ENCODE measurements at places on chromosomes 2 and 18. TPM values are rescaled to one million over a fixed set of nuclear protein-coding genes. Genes with fewer than 3 reads are reported as not detected.

- H3K4me3 ChIP-seq, result peak overlapping the region; percentile 79
- DNase-seq, result peak; percentile 61
- no peaks in the 10 kb centered on the region for H3K36me3 ChIP-seq
- peaks cover 39% of the 10 kb centered on the region for H3K4me1 ChIP-seq
- H3K27ac ChIP-seq, result peak overlapping the region; percentile 83
These were observed 86.8 kb downstream of the RBMS1 start for GRCh38 chr2:160406591-160407392.

DNA sequence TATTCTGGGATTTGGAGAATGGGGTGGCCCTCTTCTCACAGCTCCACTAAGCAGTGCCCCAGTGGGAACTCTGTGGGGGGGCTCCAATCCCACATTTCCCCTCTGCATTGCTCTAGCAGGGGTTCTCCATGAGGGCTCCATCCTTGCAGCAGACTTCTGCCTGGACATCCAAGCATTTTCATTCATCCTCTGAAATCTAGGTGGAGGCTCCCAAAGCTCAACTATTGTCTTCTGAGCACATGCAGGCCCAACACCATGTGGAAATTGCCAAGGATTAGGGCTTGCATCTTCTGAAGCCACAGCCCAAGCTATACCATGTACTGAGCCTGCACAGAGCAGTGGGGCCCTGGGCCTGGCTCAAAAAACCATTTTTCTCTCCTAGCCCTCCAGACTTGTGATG, 162.4 kb upstream of the CWC22 start:
- no peaks in the 10 kb centered on the region for H3K36me3 ChIP-seq
- no peaks in the 10 kb centered on the region for H3K4me1 ChIP-seq
- DNase-seq, result no peak
- no peak overlapping the region for H3K4me3 ChIP-seq
- H3K27me3 ChIP-seq, result no peaks in the 10 kb centered on the region
- H3K27ac ChIP-seq, result no peak overlapping the region

DNA sequence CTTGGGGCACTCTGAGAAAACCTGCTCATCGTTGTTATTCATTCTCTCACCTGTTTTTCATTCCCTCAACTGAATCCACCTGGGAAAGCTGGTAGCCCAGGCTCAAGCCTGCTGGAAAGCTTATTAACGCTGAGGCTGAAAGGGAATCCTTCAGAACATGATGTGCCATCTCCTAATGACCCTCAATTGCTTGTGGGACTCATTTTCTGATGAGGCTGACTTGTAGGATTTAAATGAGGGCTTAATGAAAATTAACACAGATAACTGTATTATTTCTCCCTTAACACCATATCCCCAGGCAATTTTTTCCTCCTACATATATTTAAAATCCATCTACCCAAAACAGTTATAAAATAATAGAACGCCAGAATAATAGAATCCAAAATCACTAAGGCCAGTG, 162.7 kb upstream of the ACAA2 start:
- H3K4me1 ChIP-seq, result peaks cover 18% of the 10 kb centered on the region
- no peaks in the 10 kb centered on the region for H3K36me3 ChIP-seq
- no peak overlapping the region for H3K4me3 ChIP-seq
- H3K27ac ChIP-seq, result no peak overlapping the region
- DNase-seq, result no peak

- H3K27me3 ChIP-seq, result no peaks in the 10 kb centered on the region
- DNase-seq, result no peak
- H3K27ac ChIP-seq, result no peak overlapping the region
- no peaks in the 10 kb centered on the region for H3K36me3 ChIP-seq
These were observed 198.4 kb upstream of the NT5C1B start for GRCh38 chr2:18787726-18788125.

DNA sequence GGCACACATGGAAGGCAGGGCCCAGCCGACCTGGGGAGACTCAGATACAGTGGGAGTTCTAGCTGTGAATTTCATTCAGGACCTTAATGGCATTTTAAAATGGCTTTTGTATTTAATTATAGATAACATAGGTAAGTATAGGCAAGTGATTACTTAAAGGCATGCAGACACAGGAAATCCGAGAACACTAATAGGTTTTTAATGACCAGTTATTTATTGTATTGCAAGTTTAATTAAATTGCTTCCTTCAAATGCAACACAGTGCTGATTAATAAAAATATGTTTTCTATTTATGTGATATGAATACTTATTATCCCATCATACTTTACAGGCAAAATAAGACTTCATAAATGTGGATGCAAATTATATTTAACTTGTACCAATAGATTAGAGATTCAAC, 19.7 kb upstream of the SH3RF3 start:
- H3K4me3 ChIP-seq, result no peak overlapping the region
- H3K4me1 ChIP-seq, result no peaks in the 10 kb centered on the region
- H3K27ac ChIP-seq, result no peak overlapping the region
- H3K27me3 ChIP-seq, result no peaks in the 10 kb centered on the region
- no peak for DNase-seq

- no peaks in the 10 kb centered on the region for H3K27me3 ChIP-seq
- H3K4me1 ChIP-seq, result peaks cover 7% of the 10 kb centered on the region
- H3K4me3 ChIP-seq, result no peak overlapping the region
- H3K36me3 ChIP-seq, result no peaks in the 10 kb centered on the region
These were observed 34.7 kb downstream of the RBKS start for GRCh38 chr2:27855476-27855875.

- peak overlapping the region; percentile 85 for H3K4me3 ChIP-seq
- DNase-seq, result no peak
- peak overlapping the region; percentile 92 for H3K27ac ChIP-seq
- no peaks in the 10 kb centered on the region for H3K27me3 ChIP-seq
These were observed 657 bp downstream of the ARL6IP6 start for GRCh38 chr2:152718909-152719645.

DNA sequence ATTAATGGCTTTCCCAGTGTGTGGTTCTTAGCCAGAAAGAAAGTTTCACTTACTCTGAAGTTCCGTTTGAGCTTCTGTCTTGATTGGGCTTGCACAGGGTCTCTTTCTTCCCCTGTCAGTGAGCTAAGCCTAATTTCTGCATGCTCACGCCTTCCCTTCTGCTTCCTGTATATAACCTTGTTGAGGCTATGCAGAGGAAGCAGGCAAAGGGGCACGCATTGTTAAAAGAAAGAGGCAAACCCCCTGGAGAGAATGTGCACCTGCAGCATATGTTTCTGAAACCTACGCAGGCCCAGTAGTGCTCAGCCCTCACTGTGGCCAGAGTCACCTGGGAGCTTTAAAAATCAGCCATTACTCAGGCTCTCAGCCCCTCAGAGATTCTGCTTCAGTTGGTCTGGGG, 14.5 kb upstream of the PLA2R1 start:
- no peak overlapping the region for H3K27ac ChIP-seq
- H3K36me3 ChIP-seq, result no peaks in the 10 kb centered on the region
- no peak for DNase-seq
- no peak overlapping the region for H3K4me3 ChIP-seq
- H3K27me3 ChIP-seq, result no peaks in the 10 kb centered on the region
- peaks cover 3% of the 10 kb centered on the region for H3K4me1 ChIP-seq

GRCh38 chr2:138421971-138422335, 79.6 kb upstream of the SPOPL start:
- H3K36me3 ChIP-seq, result no peaks in the 10 kb centered on the region
- no peak overlapping the region for H3K4me3 ChIP-seq
- H3K27me3 ChIP-seq, result no peaks in the 10 kb centered on the region
- peaks cover 6% of the 10 kb centered on the region for H3K4me1 ChIP-seq
- H3K27ac ChIP-seq, result no peak overlapping the region

DNA sequence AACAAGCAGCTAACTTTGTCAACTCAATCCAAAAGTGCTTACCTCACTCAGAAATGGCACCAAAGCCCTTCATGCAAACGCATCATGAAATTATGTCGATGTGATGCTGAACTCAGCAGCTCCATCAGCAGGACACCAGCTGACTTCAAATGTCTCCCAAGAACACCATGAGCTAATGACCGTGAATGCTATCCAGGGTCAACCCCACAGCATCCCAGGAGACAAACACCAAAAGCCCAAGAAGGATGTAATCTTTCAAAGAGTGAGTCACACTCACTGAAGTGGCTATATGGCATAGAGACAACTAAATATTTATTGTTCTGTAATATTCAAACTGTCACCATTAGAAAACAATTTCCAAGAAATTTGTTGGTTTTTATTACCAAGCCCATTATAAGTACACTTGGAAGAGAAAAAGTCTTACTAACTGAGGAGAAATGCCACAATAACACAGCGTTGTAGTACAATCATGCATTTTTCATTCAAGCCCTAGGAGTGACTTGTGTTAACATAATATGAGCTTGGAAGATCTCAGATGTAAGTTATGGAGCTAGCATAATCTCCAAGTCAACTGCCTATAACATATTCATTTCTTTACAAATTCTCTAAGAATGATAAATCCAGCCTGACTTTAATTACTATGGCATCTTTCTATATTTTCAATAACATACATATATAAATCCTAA, 165.0 kb upstream of the CCDC68 start:
- no peak overlapping the region for H3K4me3 ChIP-seq
- DNase-seq, result no peak
- no peaks in the 10 kb centered on the region for H3K36me3 ChIP-seq
- no peaks in the 10 kb centered on the region for H3K4me1 ChIP-seq
- no peak overlapping the region for H3K27ac ChIP-seq

The LINC00305 gene
- not detected for total RNA-seq

The INHBB gene
- 27.5 TPM for total RNA-seq

The ACVR1C gene
- total RNA-seq, result 0.93 TPM

The HOXD3 gene
- total RNA-seq, result 5.0 TPM

The CDH2 gene
- 4.3 TPM for total RNA-seq

The TANC1 gene
- 51.1 TPM for total RNA-seq

The PAIP2B gene
- total RNA-seq, result 13.2 TPM
